Memory B cell (primary cell): ENCODE measurements at places on chromosomes 2 and 18.

DNA sequence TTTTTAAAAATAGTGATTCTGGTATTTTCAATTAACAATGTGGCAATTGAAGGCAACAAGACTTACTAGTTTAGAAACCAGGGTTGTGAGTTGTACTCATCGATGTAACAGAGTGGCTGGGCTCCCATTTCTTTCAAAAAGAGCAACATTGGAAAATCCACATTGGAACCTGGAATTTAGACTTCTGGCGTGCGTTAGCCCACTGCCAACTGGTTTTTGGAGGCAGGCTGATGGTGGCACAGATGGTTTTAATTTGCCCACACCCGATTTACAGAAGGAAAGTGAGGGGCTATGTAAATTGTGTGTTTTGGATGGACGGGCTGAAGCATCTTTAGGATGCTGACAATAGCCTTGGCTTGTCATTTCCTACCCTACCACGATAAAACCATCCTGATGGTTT is 66.3 kb downstream of the TRPM8 start:
- no peak for DNase-seq

DNA sequence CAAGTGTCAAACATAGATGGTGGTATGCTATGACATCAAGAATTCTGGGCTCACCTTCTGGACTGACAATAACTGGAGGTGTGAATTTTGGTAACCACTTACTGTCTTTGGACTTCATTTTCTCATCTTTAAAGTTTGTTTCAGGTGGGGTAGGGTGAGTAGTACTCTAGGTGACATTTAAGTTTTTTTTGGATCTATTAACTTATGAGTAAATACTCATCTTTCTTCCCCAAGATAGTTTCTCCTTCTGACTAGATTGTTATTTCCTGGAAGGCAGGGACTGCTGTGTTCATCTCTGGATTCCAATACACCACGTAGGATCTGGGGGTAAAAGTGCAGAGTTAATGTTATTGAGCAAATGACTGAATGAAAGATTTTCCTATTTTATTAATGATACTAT is 55.9 kb downstream of the ICOS start:
- DNase-seq = no peak

DNA sequence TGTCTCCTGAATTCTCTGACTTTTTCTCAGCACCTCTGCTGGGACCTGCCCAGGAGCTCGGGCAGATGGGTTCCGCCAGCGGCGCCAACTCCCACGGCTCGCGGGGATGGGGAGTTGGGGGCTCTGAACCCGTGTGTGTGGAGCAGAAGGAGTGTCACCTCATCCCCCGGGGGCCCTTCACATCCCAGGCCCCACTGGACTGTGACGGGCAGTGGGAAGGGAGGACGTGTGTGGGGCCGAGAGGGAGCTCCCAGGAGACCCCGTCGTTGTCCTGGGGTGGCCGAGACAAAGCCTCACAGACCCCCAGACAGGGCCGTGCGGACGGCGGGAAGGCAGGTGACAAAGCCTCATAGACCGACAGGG is 130.0 kb upstream of the CTDP1 start:
- no peak for DNase-seq

GRCh38 chr18:34543356-34543755 is 166.7 kb upstream of the DTNA start:
- no peak for DNase-seq

GRCh38 chr2:15346624-15347023 is 214.5 kb downstream of the NBAS start:
- DNase-seq = no peak
